Stimulated activated memory B cell treated with anti-CD40 and anti-IgM and Interleukin-4, amounts not matched to agents 10 μg/mL and 1 μg/mL and 100 μg/mL, for 72 hours (primary cell): ENCODE measurements at places on chromosomes 11 and 22.

- no peaks in the 10 kb centered on the region for H3K36me3 ChIP-seq
- peak overlapping the region; percentile 67 for H3K4me3 ChIP-seq
- ATAC-seq: no peak
- H3K27me3 ChIP-seq: peaks cover 82% of the 10 kb centered on the region
- H3K27ac ChIP-seq: no peak overlapping the region
These were observed 1.5 kb downstream of the KREMEN1 start for GRCh38 chr22:29074276-29074772.

- H3K27ac ChIP-seq: no peak overlapping the region
- H3K27me3 ChIP-seq: peaks cover 8% of the 10 kb centered on the region
- no peaks in the 10 kb centered on the region for H3K4me1 ChIP-seq
- no peak for ATAC-seq
- no peak overlapping the region for H3K4me3 ChIP-seq
- H3K36me3 ChIP-seq: no peaks in the 10 kb centered on the region
These were observed 108.3 kb upstream of the PARVA start for GRCh38 chr11:12269104-12269441.

GRCh38 chr11:93198215-93198845 is 539 bp upstream of the SLC36A4 start:
- H3K4me3 ChIP-seq: peak overlapping the region; percentile 91
- H3K27me3 ChIP-seq: no peaks in the 10 kb centered on the region
- peaks cover 16% of the 10 kb centered on the region for H3K4me1 ChIP-seq
- ATAC-seq: no peak
- peak overlapping the region; percentile 95 for H3K27ac ChIP-seq

DNA sequence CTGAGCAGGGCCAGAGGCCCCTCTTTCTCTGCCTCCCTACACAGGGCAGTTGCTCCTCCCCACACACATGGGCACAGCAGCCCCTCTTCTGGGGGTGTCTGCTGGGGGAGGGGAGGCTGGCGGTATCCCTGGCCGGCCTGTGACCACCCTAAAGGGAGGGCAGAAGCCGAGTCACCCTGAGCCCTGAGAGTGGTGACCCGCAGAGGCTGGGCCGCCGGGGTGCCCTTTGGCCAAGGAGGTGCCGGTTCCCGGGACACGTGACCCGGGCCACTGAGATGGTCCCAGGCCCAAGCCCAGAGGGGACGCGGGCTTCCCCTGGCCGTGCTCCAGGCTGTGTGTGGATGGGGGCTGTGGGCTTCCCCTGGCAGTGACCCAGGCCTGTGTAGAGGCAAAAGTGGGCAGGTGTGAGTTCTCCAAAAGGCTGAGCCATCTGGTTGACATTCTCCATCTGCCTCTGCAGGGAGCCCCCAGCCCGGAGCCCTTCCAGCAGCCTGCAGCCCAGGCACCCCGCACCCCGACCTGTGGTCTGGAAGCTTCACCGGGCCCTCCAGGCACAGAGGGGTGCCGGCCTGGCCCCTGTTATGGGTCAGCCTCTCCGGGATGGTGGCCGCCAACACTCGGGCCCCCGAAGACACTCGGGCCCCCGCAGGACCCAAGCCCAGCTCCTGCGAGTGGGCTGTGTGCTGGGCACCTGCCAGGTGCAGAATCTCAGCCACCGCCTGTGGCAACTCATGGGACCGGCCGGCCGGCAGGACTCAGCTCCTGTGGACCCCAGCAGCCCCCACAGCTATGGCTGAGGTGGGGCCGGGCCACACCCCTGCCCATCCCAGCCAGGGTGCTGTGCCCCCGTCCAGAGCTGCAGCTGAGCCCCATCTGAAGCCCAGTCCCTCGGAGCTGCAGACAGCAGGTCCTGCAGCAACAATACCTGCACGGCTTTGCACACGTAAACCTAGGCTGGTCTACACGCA is 1.0 kb downstream of the ADM2 start:
- H3K27me3 ChIP-seq: peaks cover 15% of the 10 kb centered on the region
- peaks cover 38% of the 10 kb centered on the region for H3K4me1 ChIP-seq
- no peak overlapping the region for H3K27ac ChIP-seq
- H3K36me3 ChIP-seq: no peaks in the 10 kb centered on the region

GRCh38 chr11:64250415-64251015 is 815 bp upstream of the PLCB3 start:
- H3K27ac ChIP-seq: peak overlapping the region; percentile 35
- peak overlapping the region; percentile 79 for H3K4me3 ChIP-seq
- ATAC-seq: no peak
- no peaks in the 10 kb centered on the region for H3K36me3 ChIP-seq

DNA sequence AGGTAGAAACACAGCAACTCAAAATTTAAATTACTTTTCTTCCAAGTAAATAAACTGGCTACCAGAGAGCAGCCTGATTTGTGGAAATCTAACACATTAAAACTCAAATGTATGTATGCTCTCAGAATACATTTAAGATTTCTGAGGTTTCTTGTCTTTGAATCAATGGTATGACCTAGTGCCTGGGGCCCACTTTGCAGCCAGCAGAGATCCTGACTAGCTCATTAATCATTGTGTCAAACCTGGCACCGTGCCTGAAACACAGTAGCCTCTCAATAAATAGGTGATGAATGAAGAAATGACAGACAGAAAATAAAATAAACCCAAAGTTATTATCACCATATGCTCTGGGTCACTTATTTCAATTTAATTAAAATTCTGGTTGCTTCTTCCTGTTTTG is 176.2 kb upstream of the FAT3 start:
- H3K27ac ChIP-seq: no peak overlapping the region
- no peaks in the 10 kb centered on the region for H3K36me3 ChIP-seq
- H3K4me1 ChIP-seq: no peaks in the 10 kb centered on the region
- ATAC-seq: no peak
- no peaks in the 10 kb centered on the region for H3K27me3 ChIP-seq

- no peak overlapping the region for H3K27ac ChIP-seq
- peaks cover 38% of the 10 kb centered on the region for H3K4me1 ChIP-seq
These were observed 48.6 kb upstream of the LMO2 start for GRCh38 chr11:33940538-33940815.

DNA sequence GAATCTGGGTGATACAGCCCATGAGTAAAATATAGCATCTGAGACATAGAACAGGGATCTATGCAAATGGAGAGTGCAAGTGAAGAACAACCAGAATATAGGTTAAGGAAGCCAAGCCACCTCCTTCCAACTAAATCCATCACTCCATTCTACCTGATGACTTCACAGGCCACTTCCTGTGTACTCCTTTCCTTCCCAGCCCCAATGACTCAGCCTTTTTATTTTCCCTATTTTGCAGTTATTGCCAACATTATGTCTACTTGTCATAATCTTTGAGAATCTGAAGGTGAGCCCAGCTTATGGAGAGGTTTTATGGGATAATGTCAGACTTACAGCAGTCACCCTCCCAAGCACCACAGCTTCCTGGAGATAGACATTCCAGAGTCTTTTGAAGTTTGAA is 1.4 kb upstream of the OR52M1 start:
- H3K27me3 ChIP-seq: no peaks in the 10 kb centered on the region
- ATAC-seq: no peak
- H3K4me1 ChIP-seq: no peaks in the 10 kb centered on the region
- no peak overlapping the region for H3K4me3 ChIP-seq
- no peaks in the 10 kb centered on the region for H3K36me3 ChIP-seq

GRCh38 chr11:47051217-47051616 is 114.7 kb downstream of the CSTPP1 start:
- ATAC-seq: no peak
- H3K27ac ChIP-seq: no peak overlapping the region
- no peaks in the 10 kb centered on the region for H3K4me1 ChIP-seq
- H3K4me3 ChIP-seq: no peak overlapping the region
